ENCODE measurements at places on chromosomes 13 and 19.
A peak's percentile ranks its signal among the peaks of the same experiment; 100 is the strongest.

DNA sequence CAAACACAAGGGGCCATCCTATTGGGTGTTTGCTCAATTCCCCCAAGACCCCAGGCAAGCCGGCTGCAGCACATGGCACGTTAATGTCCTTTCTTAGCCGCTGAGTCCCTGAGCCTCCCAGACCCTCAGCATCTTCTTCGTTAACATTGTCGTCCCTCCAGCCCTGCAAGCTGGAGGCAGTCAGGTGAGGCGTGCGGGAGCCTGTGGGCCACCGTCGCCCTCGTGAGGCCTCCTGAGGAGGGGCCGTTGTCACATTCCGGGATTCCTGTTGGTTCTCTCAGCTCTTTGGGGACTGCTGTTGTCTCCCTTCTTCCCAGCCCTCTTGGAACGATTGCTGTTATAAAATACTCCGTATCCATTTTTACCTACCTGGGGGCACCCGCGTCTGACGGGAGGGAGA lies 140.6 kb downstream of the KDM4B start:
- H3K27ac ChIP-seq: no peak overlapping the region
- no peaks in the 10 kb centered on the region for H3K27me3 ChIP-seq
- DNase-seq: no peak
- peaks cover 9% of the 10 kb centered on the region for H3K36me3 ChIP-seq

DNA sequence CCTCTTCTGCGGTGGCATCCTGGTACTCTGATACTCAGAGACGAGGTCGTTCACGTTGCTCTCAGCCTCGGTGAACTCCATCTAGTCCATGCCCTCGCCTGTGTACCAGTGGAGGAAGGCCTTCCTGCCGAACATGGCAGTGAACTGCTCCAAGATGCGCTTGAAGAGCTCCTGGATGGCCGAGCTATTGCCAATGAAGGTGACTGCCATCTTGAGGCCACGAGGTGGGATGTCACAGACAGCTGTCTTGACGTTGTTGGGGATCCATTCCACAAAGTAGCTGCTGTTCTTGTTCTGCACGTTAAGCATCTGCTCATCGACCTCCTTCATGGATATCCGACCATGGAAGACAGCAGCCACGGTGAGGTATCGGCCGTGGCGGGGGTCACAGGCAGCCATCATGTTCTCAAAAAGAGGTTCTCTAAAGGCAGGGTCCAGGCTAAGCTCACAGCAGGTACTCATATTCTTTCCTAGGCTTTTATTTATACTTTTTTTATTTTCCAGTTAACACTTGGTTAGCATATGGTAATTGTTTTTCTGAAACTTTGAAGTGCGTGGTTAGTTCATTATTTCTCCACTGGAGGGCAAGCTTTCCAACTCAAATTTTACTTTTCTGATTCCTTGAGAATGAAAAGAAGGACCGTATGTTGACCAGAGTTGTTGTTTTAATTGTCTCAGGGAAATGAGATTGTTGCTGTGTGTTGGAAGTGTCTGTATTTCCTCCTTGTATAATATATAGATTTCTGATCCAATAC lies 72.4 kb upstream of the RGCC start:
- H3K36me3 ChIP-seq: no peaks in the 10 kb centered on the region
- peaks cover 3% of the 10 kb centered on the region for H3K27me3 ChIP-seq
- peaks cover 5% of the 10 kb centered on the region for H3K4me1 ChIP-seq
- no peak for DNase-seq
- no peak overlapping the region for H3K4me3 ChIP-seq

GRCh38 chr13:100106005-100106404 lies 17.1 kb downstream of the PCCA start:
- H3K36me3 ChIP-seq: peaks cover 1% of the 10 kb centered on the region
- H3K4me3 ChIP-seq: no peak overlapping the region
- no peak overlapping the region for H3K27ac ChIP-seq

DNA sequence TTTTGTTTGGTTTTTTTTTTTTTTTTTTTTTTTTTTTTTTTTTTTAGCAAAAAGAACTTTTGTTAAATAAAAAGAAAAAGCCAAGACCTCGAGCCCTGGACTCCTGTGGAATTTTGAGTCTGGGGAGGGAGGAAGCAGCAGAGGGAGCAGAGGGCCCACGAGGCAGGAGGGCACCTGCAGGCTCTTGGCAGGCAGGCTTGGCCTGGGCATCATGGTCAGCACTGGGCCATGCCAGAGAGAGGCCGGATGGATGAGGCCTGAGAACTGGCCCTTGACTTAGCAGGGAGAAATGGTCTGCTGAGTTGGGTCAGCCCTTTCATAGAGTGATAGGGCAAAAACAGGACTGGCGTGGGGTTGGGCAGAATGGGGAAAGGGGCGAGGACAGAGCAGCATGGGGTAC lies 100.4 kb downstream of the GPR12 start:
- no peak overlapping the region for H3K4me3 ChIP-seq
- no peak for DNase-seq
- H3K27me3 ChIP-seq: peaks cover 2% of the 10 kb centered on the region
- H3K27ac ChIP-seq: no peak overlapping the region

DNA sequence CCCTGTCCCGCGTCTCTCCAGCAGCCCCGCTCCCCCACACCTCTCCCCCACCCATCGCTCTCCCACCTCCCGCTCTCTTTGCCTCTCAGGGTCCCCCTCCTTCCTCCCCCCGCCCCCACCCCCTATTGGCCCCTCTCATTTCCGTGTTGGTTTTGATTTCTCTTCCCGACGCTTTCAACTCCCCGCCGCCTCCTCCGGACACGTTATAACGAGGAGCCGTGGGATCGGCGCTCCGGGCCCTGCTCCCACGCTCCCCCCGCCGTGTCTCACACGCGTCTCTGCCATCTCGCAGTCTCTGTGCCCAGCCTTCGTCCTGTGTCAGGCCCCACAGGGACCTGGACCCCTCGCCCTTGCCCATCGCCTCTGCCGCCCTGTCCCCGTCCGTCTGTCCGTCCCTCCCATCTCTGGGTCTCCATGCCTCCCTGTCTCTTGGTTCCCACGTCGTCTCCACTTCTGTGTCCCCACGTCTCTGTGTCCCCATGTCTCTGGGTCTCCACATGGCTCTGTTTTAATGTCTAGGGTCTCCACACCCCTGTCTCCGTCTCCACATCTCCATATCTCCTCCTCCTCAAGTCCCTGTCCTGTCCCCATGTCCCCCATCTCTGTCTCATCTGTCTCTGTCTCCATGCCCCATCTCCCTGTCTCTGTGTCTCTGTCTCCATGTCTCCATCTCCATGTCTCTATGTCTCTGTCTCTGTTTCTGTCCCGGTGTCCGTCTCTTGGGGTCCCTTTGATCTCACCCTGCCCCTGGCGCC lies 13.1 kb downstream of the ERFL start:
- H3K27ac ChIP-seq: no peak overlapping the region
- H3K4me3 ChIP-seq: no peak overlapping the region
- DNase-seq: no peak
- peaks cover 12% of the 10 kb centered on the region for H3K36me3 ChIP-seq

DNA sequence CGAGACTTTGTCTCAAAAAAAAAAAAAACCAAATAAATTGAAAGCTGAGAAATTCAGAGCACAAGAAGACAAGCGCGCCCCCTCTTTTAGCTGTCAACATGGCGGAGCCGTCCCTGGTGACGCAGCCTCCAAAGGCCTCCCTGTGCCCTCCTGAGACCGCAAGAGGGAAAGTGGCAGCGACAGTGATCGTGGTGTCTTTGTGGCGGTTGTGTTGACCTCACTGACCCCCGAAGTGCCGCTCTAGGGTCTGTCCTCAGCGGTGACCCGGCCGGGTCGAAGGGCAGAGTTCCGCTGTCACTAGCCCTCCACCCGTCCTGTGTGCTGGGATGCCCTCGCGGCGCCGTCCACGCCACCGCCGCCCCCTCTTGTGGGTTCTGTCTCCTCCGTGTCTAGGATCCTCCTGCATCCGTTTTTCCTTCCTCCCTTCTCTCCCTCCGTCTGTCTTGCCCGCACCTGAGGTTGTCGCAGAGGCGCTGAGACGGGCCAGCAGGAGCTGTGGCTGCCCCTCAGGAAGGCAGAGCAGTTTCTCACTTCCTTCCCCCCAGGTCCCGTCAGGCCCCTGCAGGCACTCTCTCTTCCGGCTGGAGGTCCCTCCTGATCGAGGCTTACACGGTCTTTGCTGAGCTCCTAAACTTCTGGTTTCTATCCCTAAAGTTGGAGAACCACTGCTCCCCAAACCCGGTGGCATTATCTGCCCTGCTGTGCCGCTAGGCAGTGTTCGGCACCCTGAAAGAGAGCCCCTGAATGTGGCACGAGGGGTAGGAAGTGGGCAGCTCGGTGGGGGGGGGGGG lies 7.2 kb downstream of the UHRF1 start:
- H3K27ac ChIP-seq: peak overlapping the region; percentile 95
- peak overlapping the region; percentile 93 for H3K4me3 ChIP-seq
- no peaks in the 10 kb centered on the region for H3K27me3 ChIP-seq
- H3K36me3 ChIP-seq: peaks cover 57% of the 10 kb centered on the region
- peak; percentile 18 for DNase-seq
- H3K4me1 ChIP-seq: peaks cover 46% of the 10 kb centered on the region

GRCh38 chr19:2815923-2816322 lies 3.7 kb upstream of the ZNF554 start:
- DNase-seq: no peak
- no peaks in the 10 kb centered on the region for H3K27me3 ChIP-seq
- peaks cover 3% of the 10 kb centered on the region for H3K4me1 ChIP-seq
- no peak overlapping the region for H3K4me3 ChIP-seq
- H3K27ac ChIP-seq: no peak overlapping the region
- H3K36me3 ChIP-seq: peaks cover 3% of the 10 kb centered on the region

- H3K36me3 ChIP-seq: no peaks in the 10 kb centered on the region
- H3K27me3 ChIP-seq: peaks cover 10% of the 10 kb centered on the region
- no peak overlapping the region for H3K27ac ChIP-seq
- no peaks in the 10 kb centered on the region for H3K4me1 ChIP-seq
Observed at GRCh38 chr13:113937527-113938180, 36.2 kb downstream of the C13orf46 start.

DNA sequence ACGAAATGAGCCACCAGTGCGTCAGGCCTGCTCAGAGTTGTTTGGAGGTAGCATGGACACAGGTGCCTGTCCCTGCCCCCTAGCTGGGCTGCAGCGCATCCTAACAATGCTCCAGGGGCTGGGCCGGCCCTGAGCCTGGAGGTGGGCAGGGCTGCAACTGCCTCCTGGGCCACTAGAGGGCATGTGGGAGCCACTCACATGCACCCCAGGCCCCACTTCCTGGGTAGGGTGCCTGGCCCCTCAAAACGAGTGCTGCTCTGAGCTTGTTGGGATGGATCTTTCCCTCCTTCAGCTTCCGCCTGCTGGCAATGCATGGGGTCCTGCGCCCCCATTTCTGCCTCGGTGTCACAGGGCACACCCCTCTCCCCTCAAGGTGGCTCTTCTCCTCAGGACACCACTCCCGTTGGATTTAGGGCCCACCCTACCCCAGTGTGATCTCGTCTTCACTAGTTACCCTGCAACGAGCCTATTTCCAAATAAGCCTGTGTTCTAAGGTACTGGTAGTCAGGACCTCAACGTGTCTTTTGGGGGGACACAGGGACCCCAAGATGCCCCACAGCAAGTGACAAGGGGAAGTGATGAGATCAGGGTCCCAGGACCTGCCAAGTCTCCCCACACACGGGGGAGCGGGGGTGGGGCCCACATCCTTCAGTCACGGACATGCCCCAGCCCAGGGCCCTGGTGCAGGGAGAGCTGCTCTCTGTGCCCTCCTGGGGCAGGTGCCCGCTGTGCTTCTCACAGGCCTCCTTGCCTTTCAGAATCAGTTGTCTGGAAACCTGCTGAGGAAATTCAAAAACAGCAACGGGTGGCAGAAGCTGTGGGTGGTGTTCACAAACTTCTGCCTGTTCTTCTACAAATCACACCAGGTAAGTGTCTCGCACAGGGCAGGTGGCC lies 131.3 kb downstream of the STK24 start:
- DNase-seq: peak; percentile 64
- peaks cover 12% of the 10 kb centered on the region for H3K36me3 ChIP-seq
- H3K27me3 ChIP-seq: no peaks in the 10 kb centered on the region

- H3K36me3 ChIP-seq: peaks cover 36% of the 10 kb centered on the region
- H3K27ac ChIP-seq: no peak overlapping the region
- H3K4me1 ChIP-seq: peaks cover 38% of the 10 kb centered on the region
Observed at GRCh38 chr19:33377586-33378475, 4.3 kb downstream of the CEBPG start.

GRCh38 chr13:44905556-44905955 lies 83.7 kb downstream of the NUFIP1 start:
- no peak for DNase-seq
- no peak overlapping the region for H3K27ac ChIP-seq
- H3K4me3 ChIP-seq: no peak overlapping the region
- H3K4me1 ChIP-seq: no peaks in the 10 kb centered on the region
- H3K27me3 ChIP-seq: peaks cover 3% of the 10 kb centered on the region

GRCh38 chr13:71867131-71867814 lies at the start of gene DACH1:
Gene DACH1, minus strand, starts transcription at chr13:71867204.
- H3K27me3 ChIP-seq: peaks cover 77% of the 10 kb centered on the region
- no peak within 1 kb of the TSS for H3K27ac ChIP-seq
- peak within 1 kb of the TSS; percentile 74 for H3K4me3 ChIP-seq
- H3K36me3 ChIP-seq: no peaks in the 10 kb centered on the region
- H3K4me1 ChIP-seq: peaks cover 17% of the 10 kb centered on the region

- H3K4me3 ChIP-seq: no peak overlapping the region
- H3K4me1 ChIP-seq: no peaks in the 10 kb centered on the region
- DNase-seq: no peak
- peaks cover 2% of the 10 kb centered on the region for H3K36me3 ChIP-seq
- H3K27ac ChIP-seq: no peak overlapping the region
Observed at GRCh38 chr19:58042495-58043340, 8.9 kb downstream of the ZSCAN1 start.

DNA sequence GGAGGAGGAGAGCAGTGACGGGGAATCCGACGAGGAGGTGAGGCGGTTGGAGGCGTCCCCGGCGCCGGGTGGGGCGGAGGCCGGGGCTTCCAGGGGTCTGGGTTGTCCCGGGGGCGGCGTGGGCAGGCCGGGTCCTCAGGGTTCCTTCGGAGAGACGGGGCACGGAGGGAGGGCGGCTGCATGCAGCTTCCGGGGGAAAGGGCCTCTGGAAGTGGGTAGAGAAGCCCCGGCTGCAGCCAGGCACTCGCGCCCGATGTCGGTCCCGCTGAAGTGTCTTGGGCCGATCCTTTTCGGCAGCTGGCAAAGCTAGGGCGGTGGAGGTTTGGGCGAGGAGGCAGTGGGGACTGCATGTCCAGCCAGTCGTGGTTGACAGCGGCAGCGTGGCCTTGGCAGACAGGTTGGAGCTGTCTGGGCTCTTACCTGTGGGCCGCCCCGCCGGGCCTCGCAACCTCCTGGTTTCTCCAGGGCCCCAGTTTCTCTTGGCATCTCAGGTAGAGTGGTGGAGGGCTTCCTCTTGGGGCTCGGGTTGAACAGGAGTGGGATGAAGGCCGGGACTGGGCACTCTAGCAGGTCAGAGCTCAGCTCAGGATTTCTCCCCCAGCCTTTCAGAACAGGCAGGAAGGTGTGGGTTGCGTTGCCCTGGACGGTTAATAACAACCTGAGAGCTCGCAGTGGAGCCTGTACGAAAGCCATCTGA lies 690 bp downstream of the KMT2B start:
- peak overlapping the region; percentile 95 for H3K4me3 ChIP-seq
- peak overlapping the region; percentile 93 for H3K27ac ChIP-seq
- H3K4me1 ChIP-seq: peaks cover 32% of the 10 kb centered on the region
- no peaks in the 10 kb centered on the region for H3K27me3 ChIP-seq

Measured in T-helper 2 cell treated with Interferon-gamma antibody and Interleukin-4, amounts not matched to agents 5 μg/mL and 100 μg/mL, for 36 hours (primary cell).